H9 (cell line): ENCODE measurements at places on chromosomes 1 and 21.

DNA sequence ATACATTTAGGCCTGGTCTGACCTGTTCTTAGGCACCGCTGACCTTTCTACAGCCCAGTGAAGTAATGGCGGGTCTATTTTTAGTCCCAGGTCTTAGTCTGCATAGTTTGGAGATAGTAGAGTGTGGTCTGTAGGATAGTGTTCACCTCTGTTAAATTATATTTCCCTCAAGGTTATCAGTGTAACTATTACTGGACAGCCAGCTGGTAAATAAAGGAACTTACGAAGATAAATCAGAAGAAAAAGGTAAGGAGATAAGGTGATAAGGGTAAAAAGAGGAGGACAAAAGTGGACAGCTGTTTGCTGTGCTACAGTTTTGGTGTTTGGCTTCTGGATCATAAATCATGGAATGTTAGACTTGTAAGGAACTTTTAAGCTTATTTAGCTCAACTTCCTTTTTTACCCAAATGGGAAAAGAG lies 8.7 kb downstream of the XPR1 start:
- DNase-seq, result no peak

GRCh38 chr21:44399955-44400790 lies 46.8 kb downstream of the TRPM2 start:
- peak; percentile 21 for DNase-seq

DNA sequence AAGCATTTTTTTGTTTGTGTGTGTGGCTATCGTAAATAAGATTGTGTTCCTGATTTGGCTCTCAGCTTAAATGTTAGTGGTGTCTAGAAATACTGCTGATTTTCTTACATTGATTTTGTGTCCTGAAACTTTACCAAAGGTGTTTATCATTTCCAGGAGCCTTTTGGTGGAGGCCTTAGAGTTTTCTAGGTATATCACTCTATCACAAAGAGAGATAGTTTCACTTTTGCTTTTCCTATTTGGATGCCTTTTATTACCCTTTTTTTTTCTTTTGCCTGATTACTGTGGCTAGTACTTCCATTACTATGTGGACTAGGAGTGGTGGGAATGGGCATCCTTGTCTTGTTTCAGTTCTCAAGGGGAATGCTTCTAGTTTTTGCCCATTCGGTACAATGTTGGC lies 109.6 kb downstream of the S1PR1 start:
- no peak for DNase-seq

DNA sequence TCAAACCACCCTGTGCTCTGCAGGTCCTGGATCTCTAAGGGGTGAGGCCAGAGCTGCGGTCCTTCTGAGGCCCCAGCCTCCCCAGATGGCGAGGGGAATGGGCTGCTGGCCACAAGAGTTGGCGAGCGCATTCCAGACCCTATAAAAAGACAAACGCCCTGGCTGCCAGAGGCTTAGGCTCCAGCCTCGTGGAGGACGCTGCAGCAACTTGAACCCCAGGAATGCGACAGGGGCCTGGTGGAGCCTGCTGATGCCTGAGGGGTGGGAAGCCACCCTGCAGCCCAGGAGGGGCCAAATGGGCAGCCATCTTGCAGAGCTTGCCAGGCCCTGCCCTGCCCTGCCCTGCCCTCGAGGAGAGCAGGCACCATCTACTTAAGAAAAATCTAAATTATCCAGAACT lies 8.6 kb downstream of the CACNA1S start:
- DNase-seq, result no peak

- no peak for DNase-seq
These were observed 5.7 kb upstream of the PAXBP1 start for GRCh38 chr21:32777269-32777668.

GRCh38 chr1:171267391-171267790 lies 19.1 kb downstream of the FMO1 start:
- no peak for DNase-seq

DNA sequence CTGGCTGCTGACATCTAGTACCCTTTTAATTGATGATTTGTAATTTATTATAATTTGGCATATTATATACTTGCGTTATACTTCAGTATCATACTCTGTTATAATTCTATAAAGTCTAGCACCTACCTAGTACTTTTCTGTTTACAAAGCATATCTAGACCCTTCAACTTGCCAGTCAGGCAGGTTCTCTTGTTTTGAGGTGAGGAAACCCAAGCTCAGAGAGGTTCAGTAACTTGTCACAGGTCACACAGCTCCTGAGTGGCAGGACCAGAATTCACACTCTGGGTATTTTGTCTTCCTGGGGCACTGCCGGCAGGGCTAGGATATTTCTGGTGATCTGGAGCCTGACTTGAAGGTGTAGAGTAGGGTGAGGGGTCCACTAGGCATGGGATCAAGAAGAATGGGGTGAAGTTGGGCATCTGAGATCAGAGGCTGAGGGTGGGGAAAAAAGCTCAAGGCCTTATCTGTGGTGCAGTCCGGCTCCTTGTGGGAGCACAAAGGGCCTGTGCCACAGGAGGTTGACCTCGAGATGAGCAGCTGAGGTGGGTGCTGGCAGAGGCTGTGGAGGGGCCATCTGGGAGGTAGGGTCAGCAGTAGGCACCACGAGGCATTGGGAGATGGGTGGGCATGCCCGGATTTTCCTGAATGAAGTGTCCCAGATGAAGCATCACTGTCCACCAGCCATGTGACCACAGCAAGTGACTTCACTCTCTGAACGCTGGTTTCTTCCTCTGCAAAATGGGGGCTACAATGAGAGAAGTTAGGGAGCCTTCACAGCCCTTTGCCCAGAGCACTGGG lies 102.6 kb downstream of the EPHB2 start:
- no peak for DNase-seq

- DNase-seq, result peak; percentile 86
These were observed 44.7 kb upstream of the GOLT1A start for GRCh38 chr1:204258213-204259115.

DNA sequence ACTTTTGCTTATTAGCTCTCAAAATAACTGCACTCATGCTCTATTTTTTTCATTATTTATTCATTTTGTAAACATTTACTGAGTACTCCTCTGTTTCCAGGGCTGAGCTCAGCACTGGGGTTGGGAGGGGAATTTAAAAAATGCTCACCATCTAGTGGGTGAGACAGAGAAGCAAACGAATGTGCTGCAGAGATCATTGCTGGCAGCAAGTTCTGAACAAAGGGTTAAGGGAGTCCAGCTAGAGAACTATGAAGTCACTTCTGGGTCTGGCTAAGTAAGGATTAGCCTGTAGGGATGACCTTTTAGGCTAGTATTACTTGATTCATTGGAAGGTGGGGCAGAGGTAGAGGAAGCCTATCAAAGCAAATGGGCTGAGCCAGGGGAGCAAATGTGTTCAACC lies 99.1 kb upstream of the ZNF644 start:
- no peak for DNase-seq

- no peak for DNase-seq
These were observed 1082.4 kb upstream of the B3GALT2 start for GRCh38 chr1:194268839-194269238.

GRCh38 chr1:27581823-27582243 lies 22.1 kb downstream of the AHDC1 start:
- no peak for DNase-seq
